MV-4-11 (cell line): ENCODE measurements at places on chromosomes 6 and 20.

GRCh38 chr6:162610351-162610750 lies 117.2 kb downstream of the PRKN start:
- no peak for DNase-seq

GRCh38 chr20:63889241-63890200 lies 5.4 kb upstream of the DNAJC5 start:
- DNase-seq: no peak

- DNase-seq: no peak
Measured at GRCh38 chr6:144681334-144681733, 396.2 kb downstream of the UTRN start.

- no peak for DNase-seq
Measured at GRCh38 chr20:52747845-52748284, 224.3 kb upstream of the TSHZ2 start.

GRCh38 chr6:137248702-137249101 lies 29.5 kb upstream of the IFNGR1 start:
- DNase-seq: peak; percentile 94

DNA sequence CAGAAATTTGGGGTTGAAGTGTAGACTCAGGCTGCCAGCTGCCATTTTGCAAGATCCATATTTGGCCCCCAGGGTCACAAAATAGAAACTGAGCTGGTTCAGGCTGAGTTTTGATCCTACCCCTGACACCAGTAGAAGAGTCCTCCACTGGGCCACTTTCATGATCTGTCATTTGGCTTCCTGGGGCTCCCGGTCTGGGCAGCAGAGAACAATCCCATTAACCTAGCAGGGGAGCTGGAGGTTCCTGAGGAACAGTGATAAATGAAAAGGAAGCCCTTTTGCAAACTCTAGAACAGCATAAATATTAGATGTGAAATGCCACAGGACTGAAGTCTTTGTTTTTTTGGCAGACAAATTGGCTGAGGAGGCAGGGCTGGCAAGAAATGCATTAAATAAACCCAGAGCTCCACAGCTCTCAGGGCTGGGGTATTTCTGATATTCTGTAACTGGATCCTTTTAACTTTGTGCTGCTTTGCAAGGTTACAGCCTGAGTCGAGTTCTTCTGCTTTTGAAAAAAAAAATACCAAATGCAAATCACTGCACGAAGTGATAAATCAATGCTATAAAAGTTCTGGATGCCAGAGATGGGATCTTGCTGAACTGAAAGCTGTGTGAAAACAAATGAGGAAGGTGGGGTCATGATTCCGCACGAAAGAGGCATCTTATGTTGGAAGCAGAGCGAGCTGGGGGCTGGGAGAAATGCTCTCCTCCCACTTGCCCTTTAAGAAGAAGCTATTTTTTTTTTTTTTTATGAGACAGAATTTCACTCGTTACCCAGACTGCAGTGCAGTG lies 64.4 kb downstream of the SULF2 start:
- DNase-seq: no peak

DNA sequence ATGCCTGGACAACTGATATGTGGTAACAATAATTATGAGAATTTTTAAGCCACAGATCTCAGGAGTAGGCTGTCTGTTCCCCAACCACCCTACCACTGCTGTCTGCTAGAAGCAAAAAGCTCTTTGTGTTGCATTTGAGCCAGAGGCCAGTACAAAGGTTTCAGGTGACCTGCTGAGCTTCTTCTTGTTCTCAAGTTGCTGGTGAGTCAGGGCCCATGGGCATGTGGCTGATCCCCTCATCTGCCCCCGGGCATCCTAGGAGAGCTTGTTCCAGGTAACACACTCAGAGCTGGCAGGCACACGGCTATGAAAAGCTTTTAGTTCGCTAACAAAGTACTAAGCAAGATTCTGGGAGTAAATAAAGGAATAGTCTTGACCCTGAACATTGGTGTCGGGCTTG lies 285.3 kb downstream of the CDC5L start:
- DNase-seq: no peak

DNA sequence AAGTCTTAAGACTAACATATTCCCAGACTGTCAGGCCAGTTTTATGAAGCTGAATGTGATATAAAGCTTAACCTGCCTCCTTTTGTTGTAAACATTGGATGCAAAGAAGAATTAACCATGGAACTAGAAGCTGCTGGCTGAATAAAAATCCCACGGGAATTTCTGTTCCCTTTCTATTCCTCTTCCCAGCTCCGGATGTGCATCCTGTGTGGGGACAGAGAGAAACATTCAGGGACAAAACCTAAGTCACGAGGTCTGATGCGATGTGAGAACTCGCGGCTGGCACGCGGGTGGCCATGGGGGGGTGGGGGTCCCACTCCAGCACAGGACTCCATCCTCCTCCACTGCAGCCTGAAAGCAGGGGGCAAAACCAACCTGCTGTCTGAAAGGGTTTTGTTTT lies 32.2 kb downstream of the RAMACL start:
- DNase-seq: no peak

- peak; percentile 28 for DNase-seq
Measured at GRCh38 chr6:144008120-144008811, at the start of gene PLAGL1. Gene PLAGL1 (minus strand): TSS chr6:144008259. CDS start chr6:143948136, 60,123 bp downstream.

GRCh38 chr6:115909923-115910546 lies 150.7 kb downstream of the FRK start:
- DNase-seq: no peak

DNA sequence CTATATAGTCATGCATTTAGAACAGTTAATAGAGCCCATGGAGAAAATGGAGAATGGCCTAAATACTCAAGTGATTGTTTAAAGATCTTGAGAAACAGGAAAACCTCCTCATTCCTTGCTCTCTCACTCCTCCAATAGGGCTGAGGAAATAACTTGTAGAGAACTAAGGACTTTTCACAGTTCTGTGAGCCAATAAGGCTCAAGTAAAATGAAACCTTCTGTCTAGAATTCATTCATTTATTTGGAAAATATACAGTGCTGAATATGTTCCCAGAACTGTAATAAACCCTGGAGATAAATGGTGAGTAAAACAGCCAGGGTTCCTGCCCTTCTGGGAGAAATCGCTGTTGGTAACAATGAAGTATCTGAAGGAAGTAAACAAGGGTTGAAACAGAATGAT lies 35.3 kb downstream of the ELOVL2 start:
- no peak for DNase-seq

- no peak for DNase-seq
Measured at GRCh38 chr6:106253172-106253571, 72.4 kb downstream of the ATG5 start.
